Activated CD4-positive, alpha-beta T cell treated with anti-CD3 and anti-CD28 coated beads, Interleukin-10, Interleukin-2, amounts not matched to agents 100 ng/mL and 50 ng/mL, durations not matched to agents 16 hours and 8 hours (primary cell): ENCODE measurements at places on chromosomes 7 and 10.

DNA sequence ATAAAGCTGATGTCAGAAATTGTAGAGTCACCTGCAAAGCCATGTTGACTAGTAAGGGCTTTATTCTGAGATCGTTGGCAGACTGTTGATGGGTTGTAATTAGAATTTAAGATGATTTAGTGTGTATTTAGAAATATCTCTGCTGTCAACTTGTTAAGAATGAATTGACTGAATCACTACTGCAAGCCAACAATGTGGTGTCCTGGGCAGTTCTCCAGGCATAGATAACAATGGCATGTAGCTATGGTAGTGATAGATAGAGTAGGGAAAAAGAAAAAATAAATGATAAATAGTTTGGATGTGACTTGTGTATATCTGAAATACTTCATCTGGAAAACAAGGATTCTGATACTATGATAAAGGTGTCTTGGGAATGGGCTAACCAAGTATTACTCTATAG lies 640.2 kb downstream of the ARL4A start:
- DNase-seq = no peak

- DNase-seq = no peak
Measured at GRCh38 chr10:95516774-95517373, 44.3 kb downstream of the SORBS1 start.

- no peak for DNase-seq
Measured at GRCh38 chr10:30821261-30821993, 191.9 kb upstream of the LYZL2 start.

DNA sequence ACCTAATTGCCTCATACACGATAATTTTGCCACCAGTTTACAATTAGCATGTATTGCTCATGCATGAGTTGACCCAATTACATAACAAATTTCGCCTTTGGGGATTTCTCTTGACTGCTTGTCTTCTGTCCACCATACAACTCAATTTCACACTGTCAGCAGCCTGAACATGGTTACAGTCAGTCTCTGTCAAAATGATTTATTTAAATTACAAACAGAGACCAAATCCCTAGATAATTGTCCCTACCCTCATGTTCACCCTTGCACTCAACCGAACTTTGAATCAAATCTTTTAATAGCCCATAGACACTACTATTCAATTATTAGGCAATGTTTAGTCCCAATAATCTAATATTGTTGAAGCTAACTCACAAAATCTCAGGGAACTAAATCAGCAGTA lies 59.7 kb upstream of the NEBL start:
- DNase-seq = no peak

DNA sequence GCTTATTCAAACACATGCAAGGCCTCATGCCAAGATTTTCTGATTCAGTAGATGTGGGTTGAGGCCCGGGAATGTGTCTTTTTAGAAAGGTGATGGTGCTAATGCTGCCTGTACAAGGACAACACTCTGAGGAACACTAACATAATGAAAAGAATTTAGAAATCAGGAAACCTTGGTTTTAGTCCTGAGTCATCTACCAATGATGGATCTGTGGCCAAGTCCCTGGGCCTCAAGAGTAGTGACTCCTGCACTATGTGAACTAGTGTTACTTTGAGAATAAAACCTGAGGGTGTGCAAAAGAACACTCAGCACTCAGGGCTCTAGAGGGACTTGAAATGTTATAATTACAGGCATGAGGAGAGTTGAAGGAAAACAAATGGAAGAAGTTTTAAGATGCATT lies 741.7 kb upstream of the GALNT17 start:
- DNase-seq = no peak

DNA sequence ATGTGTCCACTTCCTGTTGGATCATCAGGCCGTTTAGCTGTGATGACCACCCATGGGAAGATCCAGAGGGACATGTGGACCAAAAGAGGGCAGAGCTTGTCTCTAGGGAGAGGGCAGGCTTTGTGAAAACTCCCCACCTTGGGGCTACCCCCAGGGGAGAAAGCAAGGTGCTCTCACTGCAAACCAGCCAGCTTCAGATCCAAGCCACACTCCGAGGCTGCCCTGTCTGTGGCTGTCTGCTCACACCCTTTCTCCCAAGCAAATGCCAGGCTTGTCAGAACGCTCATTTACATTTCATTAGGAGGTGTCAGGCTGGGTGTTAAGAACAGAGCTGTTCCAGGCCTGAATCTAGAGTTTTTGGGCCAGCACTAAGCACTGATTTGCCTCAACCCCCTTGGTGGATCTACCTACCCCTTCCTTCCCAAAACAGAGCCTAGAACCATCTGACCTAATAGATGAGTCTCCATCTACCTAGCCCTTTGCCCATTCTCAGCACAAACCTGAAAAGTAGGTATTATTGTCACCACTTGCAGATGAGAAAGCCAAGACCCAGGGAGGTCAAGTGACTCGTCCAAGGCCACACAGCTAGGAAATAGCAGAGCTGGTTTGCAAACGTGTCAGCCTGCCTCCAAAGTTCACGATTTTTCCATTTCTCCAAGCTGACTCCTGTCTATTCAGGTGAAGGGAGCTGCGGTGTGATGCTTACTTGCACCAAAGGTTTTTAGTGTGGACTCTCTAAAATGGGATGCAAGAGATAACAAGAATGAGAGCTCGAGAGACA lies 130.9 kb downstream of the EMX2 start:
- DNase-seq = no peak

DNA sequence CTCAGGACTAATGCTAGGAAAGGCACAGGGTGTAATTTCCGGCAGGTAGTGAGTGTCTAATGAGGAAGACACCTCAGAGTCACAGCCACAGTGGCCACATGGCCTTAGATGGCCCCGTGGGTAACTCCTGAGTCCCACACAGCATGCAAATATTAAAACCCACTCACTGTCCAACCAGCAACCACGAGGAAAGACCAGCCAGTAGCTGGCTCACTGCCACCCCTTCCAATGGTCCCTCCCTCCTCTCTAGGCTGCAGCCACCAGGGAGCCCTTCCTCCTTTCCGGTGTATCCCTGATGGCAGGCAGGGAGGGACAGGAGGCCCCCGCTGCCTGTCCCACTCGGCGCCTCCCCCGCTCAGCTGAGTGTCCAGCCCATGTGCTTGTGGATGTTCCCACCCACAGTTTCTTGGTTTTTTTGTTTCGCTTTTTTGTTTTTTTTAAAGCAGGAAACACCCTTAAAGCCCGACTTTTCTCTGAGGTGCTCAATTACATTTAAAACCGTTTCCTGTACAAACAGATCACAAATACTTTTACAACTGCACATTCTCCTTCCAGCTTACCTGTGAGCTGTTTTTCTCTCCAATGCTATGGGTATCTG lies 9.2 kb downstream of the BNIP3 start:
- DNase-seq = peak; percentile 28

DNA sequence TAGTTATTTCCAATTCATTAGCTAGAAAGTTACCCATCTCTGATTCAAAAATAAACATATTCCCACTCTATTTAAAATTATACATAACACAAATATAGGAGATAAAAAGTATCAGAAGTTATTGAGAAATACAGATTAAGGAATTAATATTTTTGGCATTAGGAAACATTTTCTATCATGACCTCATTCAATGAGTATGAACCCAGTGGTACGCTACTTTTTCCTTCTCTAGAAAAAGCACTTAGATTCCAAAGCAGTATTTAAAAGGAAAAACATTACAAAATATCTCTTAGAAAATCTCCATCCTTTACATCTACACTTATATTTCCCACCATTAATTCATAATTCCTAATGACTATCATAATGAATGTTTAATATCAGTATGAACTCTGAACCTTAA lies 240.6 kb upstream of the GNAI1 start:
- DNase-seq = no peak

- DNase-seq = no peak
Measured at GRCh38 chr7:32066441-32066840, 3.8 kb downstream of the PDE1C start.

- DNase-seq = no peak
Measured at GRCh38 chr10:120984221-120984620, 133.1 kb downstream of the WDR11 start.

GRCh38 chr7:93298206-93298605 lies 66.0 kb downstream of the VPS50 start:
- DNase-seq = no peak

- no peak for DNase-seq
Measured at GRCh38 chr7:6317797-6318438, 45.5 kb upstream of the CYTH3 start.

DNA sequence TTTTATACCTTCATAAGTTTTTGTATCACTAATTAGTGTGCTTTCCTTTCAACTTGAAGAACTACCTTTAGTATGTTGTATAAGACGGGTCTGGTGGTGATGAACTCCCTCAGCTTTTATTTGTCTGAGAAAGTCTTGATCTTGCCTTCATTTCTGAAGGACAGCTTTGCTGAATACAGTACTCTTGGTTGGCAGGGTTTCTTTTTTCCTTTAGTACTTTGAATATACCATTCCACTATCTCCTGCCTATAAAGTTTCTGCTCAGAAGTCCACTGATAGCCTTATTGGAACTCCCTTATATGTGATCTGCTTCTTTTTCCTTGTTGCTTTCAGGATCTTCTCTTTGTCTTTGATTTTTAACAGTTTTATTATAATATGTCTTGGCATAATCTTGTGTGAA lies 230.9 kb downstream of the HPSE2 start:
- DNase-seq = no peak

- no peak for DNase-seq
Measured at GRCh38 chr10:94310369-94310768, 52.4 kb downstream of the NOC3L start.

DNA sequence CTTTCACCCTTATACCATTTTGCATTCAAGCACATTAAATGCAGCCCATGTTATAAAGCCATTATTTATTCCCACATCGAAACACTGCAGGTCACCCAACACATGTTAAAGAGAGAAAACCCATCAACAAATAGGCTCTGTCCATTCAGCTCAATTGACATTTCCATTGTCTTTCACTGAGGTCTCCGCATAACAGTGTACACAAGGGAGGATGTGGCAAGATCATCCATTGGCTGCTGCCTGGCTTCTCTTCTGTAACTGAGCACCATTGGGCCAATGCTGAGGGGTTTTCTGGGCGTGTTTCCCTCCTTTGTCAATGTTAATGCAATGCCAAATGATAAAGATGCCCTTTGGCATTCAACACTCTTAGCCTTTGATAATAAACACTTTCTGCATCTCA lies 278.1 kb upstream of the SP4 start:
- no peak for DNase-seq

DNA sequence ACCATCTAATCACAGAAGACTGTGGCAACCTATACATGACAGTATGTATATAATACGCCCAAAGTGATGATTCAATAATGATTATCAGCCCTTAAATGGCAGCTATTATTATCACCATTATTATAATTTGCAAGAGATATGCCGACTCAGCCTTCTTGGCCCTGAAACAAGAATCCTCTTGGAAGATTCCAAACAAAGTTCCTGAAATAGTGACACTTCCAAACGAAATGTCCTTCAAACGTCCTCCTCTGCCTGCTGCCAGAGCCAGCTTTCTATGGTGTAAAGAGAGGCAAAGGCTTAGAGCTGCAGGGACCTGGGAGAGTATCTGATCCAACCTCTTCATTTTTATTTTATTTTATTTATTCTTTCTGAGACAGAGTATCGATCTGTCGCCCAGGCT lies 36.0 kb downstream of the NRAP start:
- no peak for DNase-seq

GRCh38 chr7:90759710-90760109 lies 163.6 kb downstream of the CDK14 start:
- no peak for DNase-seq

DNA sequence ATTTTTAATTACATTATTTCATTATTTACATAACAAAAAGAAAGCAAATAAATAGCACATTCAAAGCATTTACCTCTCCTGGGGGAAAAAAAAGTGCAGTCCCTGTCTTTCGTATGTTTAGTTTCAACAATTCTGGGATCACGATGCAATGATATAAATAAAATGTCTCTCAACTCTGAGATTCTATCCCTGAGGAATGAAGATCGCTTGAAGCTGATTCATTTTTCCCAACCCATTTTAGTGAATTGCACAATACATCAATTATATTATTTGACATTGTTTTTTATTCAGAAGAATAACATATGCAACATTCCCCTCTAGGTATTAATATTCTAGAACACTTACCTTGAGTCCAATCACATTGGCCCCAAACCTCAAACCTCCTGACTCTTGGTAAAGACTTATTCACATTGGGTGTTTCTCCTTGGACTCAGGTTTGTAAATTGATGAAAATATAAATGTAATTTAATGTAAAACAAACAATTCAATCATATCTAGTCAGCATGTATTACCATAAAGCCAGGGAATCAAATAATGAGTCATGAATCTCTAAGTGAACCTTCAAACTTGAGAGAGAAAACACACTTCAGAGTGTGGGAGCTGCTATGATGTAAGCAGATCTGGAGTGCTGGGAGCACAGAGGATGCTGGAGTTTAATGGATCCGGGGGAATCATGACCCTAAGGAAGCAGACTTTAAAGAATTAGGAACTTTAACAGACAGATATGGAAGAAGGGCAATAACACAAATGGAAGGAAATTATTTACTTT lies 5.3 kb upstream of the SCIN start:
- no peak for DNase-seq
